GM23248 (cell line): ENCODE measurements at places on chromosomes 3 and 15.
A peak's percentile ranks its signal among the peaks of the same experiment; 100 is the strongest.

GRCh38 chr3:157311633-157312375 lies 124.8 kb upstream of the PTX3 start:
- H3K36me3 ChIP-seq: no peaks in the 10 kb centered on the region
- H3K27ac ChIP-seq: peak overlapping the region; percentile 64
- peaks cover 19% of the 10 kb centered on the region for H3K4me1 ChIP-seq
- peak; percentile 88 for DNase-seq

GRCh38 chr3:44762170-44762677 lies 630 bp downstream of the KIF15 start:
- no peaks in the 10 kb centered on the region for H3K27me3 ChIP-seq
- H3K27ac ChIP-seq: peak overlapping the region; percentile 20
- H3K36me3 ChIP-seq: peaks cover 3% of the 10 kb centered on the region; the same call in 1 of the 2 replicates
- peak; percentile 33 for DNase-seq

DNA sequence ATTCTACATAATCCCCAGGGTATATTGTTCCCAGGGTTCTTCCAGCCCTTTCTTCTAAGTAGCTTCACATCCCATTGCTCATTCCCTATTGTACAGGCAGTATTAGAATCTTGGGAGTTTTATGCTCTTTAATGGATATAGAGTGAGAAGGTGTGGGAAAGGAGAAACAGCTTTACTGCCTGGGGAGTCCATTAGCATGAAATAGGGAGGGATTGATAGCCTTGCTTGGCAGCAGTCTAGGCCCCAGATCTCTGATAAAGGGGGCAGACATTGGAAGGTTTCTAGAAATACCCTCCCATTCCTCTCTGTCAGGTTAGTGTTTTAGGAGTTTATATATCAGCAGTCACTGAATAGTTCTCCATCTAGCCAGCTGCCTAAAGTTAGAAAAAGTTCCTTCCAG lies 334.3 kb downstream of the UNC13C start:
- H3K36me3 ChIP-seq: no peaks in the 10 kb centered on the region
- no peaks in the 10 kb centered on the region for H3K4me1 ChIP-seq
- H3K27ac ChIP-seq: no peak overlapping the region
- H3K27me3 ChIP-seq: no peaks in the 10 kb centered on the region

DNA sequence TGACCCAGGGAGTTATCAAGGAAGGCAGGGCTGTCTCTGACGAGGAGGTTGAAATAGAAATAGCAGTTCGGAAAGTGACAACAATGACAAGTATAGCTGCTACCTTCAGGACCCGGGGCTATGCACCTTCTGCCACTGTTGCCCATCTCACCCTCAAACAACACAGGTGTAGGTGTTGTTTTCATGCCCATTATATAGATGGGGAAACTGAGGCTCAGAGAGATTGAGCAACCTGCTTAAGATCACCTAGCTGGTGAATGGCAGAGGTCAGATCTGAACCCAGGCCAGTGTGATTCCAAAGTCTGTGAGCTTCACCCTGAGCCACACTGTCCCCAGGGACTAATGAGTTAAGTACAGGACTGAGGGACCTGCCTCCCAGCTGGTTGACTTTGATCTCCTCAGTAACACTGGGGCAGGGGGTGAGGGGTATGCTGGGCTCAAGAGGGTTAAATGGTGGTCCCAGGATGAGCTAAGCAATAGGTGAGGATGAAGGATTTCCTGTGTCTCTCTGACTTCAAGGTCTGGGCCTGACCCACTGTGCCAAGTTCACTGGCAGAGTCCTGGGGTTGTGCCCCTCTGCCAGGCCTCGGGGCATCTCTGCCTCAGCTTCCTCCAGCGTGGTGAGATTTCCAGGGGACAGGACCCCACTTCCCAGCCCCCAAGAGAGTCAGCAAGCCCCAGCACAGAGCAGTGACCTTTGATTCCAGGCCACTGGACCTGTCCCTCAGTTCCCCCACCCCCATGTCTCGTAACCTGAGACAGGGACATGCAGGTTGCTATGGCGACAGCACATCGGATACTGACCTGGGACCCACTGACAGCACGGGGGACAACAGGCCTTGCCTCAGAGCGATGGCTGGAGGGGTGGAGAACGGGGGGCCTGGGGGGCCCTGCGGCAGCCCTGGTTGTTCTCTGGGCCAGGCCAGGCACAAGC lies 35.0 kb downstream of the ATP2B2 start:
- no peak overlapping the region for H3K4me3 ChIP-seq
- DNase-seq: no peak
- H3K4me1 ChIP-seq: no peaks in the 10 kb centered on the region
- no peak overlapping the region for H3K27ac ChIP-seq
- peaks cover 23% of the 10 kb centered on the region for H3K27me3 ChIP-seq

DNA sequence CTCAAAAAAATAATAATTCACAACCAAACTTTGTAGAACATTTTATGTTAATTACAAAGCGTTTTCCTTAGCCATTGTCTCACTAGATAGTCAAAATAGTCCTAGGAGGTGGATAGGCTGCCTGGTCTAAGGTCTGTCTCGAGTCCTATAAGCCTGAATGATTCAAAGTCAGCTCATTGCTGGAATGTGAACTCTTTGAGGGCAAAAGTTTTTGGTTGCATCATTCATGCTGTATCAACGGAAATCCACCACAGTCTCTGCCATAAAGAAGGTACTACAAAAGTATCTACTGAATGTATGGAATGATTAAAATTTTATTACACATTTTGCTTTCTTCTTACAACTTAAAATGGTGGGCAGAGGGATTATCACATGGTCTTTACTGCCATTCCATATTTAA lies 387.3 kb upstream of the RARB start:
- no peaks in the 10 kb centered on the region for H3K27me3 ChIP-seq
- no peak overlapping the region for H3K4me3 ChIP-seq
- H3K27ac ChIP-seq: no peak overlapping the region
- peak; percentile 24 for DNase-seq
- H3K36me3 ChIP-seq: no peaks in the 10 kb centered on the region

- no peak overlapping the region for H3K4me3 ChIP-seq
- no peaks in the 10 kb centered on the region for H3K36me3 ChIP-seq
- no peak overlapping the region for H3K27ac ChIP-seq
- DNase-seq: no peak
- H3K4me1 ChIP-seq: 0 out of 2 replicates have a peak, but pooled peaks cover 3% of the 10 kb centered on the region
These were observed 96.8 kb downstream of the PLCH1 start for GRCh38 chr3:155648013-155648591.

DNA sequence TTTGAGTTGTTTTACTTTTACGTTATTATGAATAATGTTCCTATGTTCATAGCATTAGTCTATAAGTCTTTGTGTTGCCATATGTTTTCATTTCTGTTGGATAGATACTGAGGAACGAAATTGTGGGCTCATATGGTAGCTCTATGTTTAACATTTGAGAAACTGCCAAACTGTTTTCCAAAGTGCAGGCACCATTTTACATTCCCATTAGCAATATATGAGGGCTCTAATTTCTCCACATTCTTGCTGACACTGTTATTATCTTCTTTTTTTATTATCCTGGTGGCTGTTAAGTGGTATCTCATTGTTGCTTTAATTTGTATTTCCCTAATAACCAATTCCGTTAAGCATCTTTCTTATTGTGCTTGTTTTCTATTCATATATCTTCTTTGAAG lies 1.8 kb upstream of the PIK3R4 start:
- H3K27me3 ChIP-seq: no peaks in the 10 kb centered on the region
- H3K4me1 ChIP-seq: peaks cover 36% of the 10 kb centered on the region
- no peaks in the 10 kb centered on the region for H3K36me3 ChIP-seq
- DNase-seq: peak; percentile 38
- H3K4me3 ChIP-seq: peak overlapping the region; percentile 90

GRCh38 chr15:89642106-89642505 lies 13.2 kb downstream of the KIF7 start:
- no peak overlapping the region for H3K27ac ChIP-seq
- H3K27me3 ChIP-seq: no peaks in the 10 kb centered on the region
- no peak for DNase-seq
- no peaks in the 10 kb centered on the region for H3K4me1 ChIP-seq

DNA sequence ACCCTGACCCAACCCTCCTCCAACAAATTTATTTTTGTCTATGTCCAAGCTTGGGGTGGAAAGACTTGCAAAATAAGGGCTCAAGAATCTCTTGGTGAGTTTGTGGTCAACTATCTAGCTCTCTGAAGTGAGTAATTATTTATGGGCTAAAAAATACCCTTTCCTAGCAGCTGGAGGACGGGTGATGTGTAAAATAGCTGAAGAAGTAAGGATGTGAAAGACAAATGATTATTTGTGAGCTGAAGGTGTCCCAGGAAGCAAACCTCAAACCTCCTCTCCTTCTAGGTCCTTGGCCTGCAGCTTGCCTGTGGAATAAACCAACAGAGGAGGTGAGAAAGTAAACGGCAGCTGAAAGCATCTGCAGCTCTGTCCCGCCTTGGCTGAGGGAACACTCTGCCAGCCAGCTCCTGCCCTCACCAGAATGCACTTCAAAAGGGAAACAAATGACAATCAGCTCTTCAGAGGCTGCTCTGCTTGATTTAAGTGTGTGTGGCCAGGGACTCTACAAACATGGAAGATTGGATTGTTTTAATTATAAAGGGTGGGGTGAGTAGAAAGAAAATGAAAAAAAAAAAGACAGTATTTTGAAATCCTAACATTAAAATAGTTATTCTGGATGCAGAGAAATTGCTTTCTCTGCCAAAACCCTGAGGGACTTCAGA lies 60.3 kb downstream of the TM4SF4 start:
- H3K27me3 ChIP-seq: no peaks in the 10 kb centered on the region
- peaks cover 62% of the 10 kb centered on the region for H3K4me1 ChIP-seq
- peak; percentile 72 for DNase-seq
- peak overlapping the region; percentile 60 for H3K4me3 ChIP-seq

- DNase-seq: peak; percentile 89
- H3K4me1 ChIP-seq: peaks cover 54% of the 10 kb centered on the region
- no peaks in the 10 kb centered on the region for H3K27me3 ChIP-seq
- H3K4me3 ChIP-seq: no peak overlapping the region
- H3K36me3 ChIP-seq: no peaks in the 10 kb centered on the region
These were observed 338.5 kb upstream of the THBS1 start for GRCh38 chr15:39242345-39242744.

GRCh38 chr15:87752250-87752951 lies 504.1 kb downstream of the NTRK3 start:
- H3K4me1 ChIP-seq: peaks cover 22% of the 10 kb centered on the region
- H3K36me3 ChIP-seq: no peaks in the 10 kb centered on the region
- H3K27me3 ChIP-seq: no peaks in the 10 kb centered on the region
- H3K4me3 ChIP-seq: no peak overlapping the region
- H3K27ac ChIP-seq: peak overlapping the region; percentile 50
- peak; percentile 85 for DNase-seq

GRCh38 chr3:9918261-9919038 lies 1.6 kb downstream of the IL17RC start:
- H3K27ac ChIP-seq: no peak overlapping the region
- peaks cover 6% of the 10 kb centered on the region for H3K4me1 ChIP-seq
- no peaks in the 10 kb centered on the region for H3K27me3 ChIP-seq
- no peaks in the 10 kb centered on the region for H3K36me3 ChIP-seq

DNA sequence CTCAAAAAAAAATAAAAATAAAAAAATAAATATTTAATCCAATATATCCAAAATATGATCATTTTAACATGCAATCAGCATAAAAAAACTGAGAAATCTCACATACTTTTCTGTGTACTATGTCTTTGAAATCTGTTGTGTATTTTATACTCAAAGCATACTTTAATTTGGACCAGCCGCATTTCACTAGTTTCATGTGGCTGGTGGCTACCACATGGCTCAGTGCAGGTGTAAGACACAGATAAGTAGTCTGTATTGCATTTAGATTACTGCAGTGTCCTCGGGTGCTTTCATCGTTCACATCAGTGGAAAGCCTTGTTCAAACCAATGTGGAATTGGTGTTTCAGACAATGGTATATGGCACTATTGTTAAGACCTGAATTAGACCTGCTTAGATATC lies 11.0 kb downstream of the CRTC3 start:
- H3K27ac ChIP-seq: no peak overlapping the region
- no peak for DNase-seq
- no peaks in the 10 kb centered on the region for H3K27me3 ChIP-seq
- H3K36me3 ChIP-seq: no peaks in the 10 kb centered on the region

- H3K27ac ChIP-seq: no peak overlapping the region
- no peak for DNase-seq
- no peaks in the 10 kb centered on the region for H3K36me3 ChIP-seq
- H3K4me3 ChIP-seq: no peak overlapping the region
These were observed 428.5 kb downstream of the OCA2 start for GRCh38 chr15:27670486-27671209.

DNA sequence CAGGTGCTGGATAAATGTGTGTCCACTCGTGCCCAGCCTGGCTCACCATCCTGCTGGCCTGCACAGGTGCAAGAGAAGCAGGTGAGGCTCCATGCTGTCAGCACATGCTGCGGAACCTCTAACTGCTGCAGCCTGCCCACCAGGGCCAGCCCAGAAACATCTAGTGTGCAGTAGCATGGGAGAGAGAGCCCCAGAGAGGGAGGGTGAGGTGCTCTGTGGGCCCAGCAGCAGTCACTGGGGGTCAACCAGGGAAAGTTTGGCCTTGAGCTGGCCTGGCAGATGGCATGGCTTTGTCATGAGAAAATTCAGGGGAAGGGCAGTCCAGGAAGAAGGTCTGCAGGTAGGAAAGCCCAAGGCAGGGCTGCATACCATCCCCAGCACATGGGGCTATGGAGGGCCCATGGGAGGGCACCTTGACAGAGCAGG lies 18.2 kb upstream of the PRR23E start:
- H3K4me1 ChIP-seq: peaks cover 20% of the 10 kb centered on the region
- H3K36me3 ChIP-seq: no peaks in the 10 kb centered on the region
- peaks cover 6% of the 10 kb centered on the region for H3K27me3 ChIP-seq
- H3K4me3 ChIP-seq: no peak overlapping the region

DNA sequence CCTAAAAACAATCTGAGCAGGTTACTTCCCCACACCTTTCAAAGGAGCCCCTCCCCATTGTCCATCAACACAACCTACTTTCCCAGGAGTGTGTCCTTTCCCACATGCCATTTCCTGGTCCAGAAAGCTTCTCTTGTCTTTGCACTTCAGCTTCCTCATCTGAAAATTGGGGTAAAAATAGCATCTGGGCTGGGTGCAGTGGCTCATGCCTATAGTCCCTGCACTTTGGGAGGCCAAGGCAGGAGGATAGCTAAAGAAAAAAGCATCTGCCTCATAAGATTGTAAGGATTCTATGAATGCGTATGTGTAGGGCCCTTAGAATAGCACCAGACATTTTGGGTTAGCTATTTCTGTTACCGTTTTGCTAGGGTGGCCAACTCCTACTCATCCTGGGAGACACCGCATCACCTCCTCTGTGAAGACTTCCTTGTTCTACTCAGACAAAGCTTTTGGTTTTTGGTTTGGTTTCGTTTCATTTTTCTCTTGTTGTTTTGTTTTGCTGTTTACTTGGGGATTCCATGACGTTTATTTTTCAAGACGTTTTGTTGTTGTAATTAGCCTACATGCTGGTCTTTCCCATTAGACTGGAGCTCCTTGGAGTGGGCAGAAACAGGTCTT lies 224.4 kb upstream of the TLE3 start:
- peaks cover 49% of the 10 kb centered on the region for H3K4me1 ChIP-seq
- no peak overlapping the region for H3K27ac ChIP-seq
- H3K27me3 ChIP-seq: no peaks in the 10 kb centered on the region
- no peak overlapping the region for H3K4me3 ChIP-seq

- H3K4me3 ChIP-seq: no peak overlapping the region
- no peaks in the 10 kb centered on the region for H3K36me3 ChIP-seq
- H3K27me3 ChIP-seq: 0 out of 2 replicates have a peak, but pooled peaks cover 5% of the 10 kb centered on the region
- no peak overlapping the region for H3K27ac ChIP-seq
- no peak for DNase-seq
These were observed 215.6 kb downstream of the RPLP1 start for GRCh38 chr15:69668039-69668705.

GRCh38 chr3:96814651-96815567 lies 515 bp downstream of the EPHA6 start:
- peak overlapping the region; percentile 74; the same call in 1 of the 2 replicates for H3K4me3 ChIP-seq
- H3K27me3 ChIP-seq: peaks cover 21% of the 10 kb centered on the region
- H3K36me3 ChIP-seq: no peaks in the 10 kb centered on the region
- no peaks in the 10 kb centered on the region for H3K4me1 ChIP-seq
- DNase-seq: peak; percentile 3
